ENCODE measurements at places on chromosomes 4 and X.

DNA sequence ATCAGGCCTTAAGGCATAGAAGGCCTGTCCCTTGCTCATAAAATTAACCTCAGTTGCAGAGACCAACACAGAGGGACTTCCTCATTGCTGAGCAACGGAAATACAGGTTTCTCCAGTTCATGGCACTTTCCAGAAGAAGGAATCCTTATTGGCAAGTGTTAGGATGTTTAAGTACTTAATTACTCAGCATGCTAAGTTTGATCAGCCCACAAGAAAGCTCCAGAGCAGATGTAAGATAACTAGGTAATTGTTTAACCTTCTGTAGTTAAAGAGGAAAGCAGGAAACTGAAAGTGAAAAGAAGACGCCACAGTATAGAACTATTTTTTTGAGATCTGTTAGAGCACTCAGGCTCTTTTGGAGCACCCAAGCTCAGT is 33.5 kb downstream of the SMS start:
- no peak for DNase-seq

- no peak for DNase-seq
Measured at GRCh38 chrX:30741545-30741944, 88.3 kb downstream of the GK start.

DNA sequence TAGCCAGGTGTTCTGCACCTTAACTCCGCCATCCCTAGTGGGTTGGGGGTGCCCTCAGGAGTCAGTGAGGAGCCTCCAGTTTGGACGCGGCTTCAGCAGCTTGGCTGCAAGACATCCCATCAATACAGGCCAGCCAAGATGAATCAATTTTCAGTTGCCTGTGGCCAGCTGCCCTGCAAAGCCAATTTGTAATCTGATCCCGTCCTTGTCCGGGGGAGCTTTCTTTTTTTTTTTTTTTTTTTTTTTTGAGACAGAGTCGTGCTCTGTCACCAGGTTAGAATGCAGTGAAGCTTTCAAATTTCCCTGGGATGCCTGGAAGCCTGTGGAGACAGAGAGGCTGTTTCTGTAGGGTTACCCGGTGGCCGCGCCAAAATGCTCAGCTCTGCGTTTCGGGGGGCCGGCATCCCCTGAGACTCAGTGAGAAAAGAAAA is 192.5 kb downstream of the ASMT start:
- DNase-seq, result no peak

DNA sequence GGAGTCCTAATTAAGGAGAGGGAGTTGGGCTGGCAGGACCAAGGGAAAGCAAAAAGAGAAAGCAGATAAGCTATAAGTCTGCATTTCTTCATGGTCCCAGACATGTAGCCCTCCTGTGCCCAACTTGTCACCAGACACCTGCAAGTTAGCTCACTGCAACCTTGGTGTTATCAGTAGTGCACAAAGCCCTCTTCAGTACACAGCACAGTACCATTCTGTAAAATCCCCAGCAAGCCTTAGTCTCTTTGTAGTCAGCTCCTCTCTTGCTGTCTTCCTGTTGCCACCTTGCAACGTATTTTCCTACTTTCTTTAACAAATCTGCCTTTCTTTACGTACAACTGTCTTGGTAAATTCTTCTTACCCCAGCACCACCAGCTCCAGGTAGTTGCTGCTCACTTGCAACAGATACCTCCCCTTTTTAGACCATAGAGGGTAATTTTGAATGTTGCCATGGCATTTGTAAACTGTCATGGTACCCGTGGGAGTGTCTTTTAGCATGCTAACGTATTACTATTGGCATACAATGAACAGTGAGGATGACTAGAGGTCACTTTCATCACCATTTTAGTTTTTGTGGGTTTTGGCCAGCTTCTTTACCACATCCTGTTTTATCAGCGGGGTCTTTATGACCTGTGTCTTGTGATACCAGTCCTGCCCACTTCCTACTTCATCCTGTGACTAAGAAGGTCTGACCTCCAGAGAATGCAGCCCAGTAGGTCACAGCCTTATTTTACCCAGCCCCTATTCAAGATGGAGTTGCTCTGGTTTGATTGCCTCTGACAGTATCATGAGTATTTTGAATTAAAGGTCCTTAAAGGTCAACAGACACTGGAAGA is 28.3 kb upstream of the AP1S2 start:
- no peak for DNase-seq

GRCh38 chrX:154436374-154436982 is 476 bp upstream of the GDI1 start:
- peak; percentile 46 for DNase-seq

DNA sequence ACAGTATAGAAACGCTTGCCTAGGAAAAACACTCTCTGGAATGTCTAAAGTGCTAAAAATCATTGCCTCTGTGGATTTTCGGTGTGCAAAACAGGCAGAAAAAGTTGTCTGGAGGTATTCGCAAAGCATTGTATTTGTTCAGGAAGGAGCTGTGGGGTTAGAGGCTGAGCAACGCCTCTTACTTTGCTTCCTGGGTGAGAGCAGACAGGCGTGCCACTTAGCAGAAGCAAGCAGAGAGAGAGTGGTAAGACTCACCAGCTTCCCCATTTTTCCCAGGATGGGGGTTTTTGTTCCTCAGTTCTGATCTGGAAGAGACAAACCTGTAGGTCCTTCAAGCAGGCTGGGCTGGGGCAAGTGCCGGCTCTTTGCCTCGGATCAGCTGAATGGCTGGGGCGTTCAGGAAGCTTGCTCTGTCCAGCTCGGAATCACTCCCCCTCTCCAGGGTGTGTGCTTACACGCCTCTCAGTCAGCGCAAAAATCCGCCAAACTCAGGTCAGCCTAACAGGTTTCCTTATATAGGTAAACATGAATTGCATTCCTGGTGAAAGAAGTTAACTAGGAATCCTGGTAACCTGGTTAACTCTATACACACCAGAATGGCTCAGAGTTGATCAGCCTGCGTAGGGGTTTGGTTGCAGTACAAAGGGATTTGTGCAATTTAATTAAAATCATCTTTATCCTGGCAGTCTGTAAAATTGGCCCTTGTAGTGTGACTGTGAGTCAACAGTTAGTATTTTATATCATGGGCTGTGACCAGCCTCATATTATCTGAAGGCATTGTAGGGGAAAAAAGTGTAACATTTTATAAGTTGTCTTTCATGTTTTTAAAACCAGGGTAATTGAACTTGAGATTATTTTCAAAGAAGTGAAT is 213.1 kb upstream of the MID1 start:
- DNase-seq, result peak; percentile 58

- no peak for DNase-seq
Measured at GRCh38 chr4:97770222-97770621, 373.1 kb downstream of the STPG2 start.
